ENCODE measurements at places on chromosomes 3 and 15.

DNA sequence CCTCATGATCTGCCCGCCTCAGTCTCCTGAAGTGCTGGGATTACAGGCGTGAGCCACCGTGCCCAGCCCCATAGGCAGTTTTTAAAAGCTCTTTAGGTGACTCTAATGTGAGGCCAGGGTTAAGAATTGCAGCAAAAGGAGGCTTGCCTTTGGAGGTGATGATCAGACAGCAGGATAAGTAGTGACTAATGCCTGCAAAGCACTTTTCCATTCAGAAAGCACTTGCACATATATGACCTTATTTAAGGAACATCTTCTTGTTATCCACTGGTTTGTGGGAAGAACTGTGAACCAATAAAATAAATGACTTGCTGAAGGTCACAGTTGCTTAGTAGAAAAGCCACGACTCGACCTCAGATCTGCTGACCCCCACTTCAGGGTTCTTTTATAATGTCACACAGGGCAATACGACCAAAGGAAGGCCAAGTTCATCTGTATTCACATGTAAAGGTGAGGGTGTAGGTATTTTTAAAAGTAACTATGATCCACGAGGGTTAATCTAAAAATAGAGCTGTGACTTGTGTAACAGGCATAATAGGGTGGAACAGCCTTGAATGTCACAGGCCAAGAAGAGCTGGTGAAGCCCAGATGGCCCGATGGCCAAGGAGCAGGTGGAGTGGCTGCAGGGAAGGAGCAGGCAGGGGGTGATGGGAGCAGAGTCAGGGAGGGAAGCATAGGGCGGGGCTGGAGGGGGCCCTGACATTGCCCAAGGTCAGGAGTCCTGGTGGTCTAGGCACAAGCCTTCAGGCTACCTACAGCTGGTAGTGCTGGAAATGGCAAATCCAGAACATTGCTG, 24.4 kb downstream of the LARP6 start:
- DNase-seq, result no peak

DNA sequence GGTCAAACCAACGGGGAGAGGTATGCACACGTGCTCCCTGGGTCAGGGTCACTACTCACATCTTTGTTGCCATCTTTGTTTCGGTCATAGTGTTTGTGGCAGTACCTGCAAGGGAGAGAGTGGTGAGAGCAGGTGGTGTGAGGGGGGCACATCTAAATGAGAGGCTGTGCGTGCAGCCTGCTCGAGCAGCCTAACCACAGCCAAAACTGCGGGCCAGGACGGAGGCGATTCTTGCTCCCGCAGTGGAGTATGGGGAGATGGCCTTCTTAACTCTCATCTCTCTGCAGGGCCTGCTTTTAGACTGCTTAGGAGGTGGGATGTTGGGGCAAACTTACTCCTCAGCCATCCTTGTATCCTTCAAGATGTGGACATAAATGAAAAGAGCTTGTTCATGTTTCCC, 6.9 kb upstream of the PLA2G4F start:
- no peak for DNase-seq

GRCh38 chr3:60094392-60094947, 1044.6 kb upstream of the CFAP20DC start:
- no peak for DNase-seq

- DNase-seq, result no peak
These were observed 49.5 kb downstream of the SMAD6 start for GRCh38 chr15:66751579-66751978.

GRCh38 chr3:116281313-116282143, 163.8 kb downstream of the LSAMP start:
- no peak for DNase-seq

- DNase-seq, result no peak
These were observed 102.3 kb upstream of the GBE1 start for GRCh38 chr3:81863756-81864155.

GRCh38 chr3:169663951-169664820, 674 bp upstream of the MECOM start:
- no peak for DNase-seq

Measured in activated CD4-positive, alpha-beta T cell treated with anti-CD3 and anti-CD28 coated beads, Interleukin-2, amount 50 U/mL, for 4 hours (primary cell).